ENCODE measurements at places on chromosomes 11 and 22.

DNA sequence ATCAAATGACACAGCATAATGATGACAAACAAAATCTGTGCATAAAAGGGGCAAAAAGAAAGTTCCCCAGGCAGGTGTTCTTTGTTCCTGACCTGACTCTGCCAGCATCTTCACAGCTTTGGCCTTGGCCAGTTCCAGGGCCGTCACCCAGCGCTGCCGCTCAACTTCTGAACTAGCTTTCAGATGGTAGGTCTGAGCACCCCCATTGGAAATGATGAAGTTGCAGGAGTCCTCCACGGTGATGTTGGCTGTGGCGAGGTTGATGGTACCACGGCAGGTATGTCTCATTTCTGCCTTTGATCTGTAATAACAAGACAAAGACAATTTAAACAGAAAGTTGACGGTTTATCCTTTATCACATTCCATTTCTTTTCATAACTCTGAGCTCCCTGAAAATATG is 5.3 kb downstream of the OSBP start:
- DNase-seq: no peak

DNA sequence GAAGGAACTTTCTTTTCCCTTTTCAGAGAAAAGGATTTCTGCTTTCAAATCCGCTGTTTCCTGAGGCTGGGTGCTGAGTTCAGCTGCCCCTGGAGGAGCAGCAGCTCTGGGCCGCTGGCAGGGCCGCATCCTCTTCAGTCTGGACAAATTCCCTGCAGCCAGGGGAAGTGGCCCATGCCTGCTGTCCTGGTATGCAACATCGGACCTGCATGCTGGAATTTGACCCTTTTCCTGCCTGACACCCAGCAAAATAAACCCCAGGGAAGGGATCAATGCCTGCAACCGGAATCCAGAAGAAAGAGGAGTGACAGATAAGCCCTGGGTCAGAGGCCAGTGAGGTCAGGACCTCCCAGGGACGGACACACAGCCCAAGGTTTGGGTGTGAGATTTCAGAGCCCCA is 54.1 kb upstream of the LINC01488 start:
- DNase-seq: no peak

DNA sequence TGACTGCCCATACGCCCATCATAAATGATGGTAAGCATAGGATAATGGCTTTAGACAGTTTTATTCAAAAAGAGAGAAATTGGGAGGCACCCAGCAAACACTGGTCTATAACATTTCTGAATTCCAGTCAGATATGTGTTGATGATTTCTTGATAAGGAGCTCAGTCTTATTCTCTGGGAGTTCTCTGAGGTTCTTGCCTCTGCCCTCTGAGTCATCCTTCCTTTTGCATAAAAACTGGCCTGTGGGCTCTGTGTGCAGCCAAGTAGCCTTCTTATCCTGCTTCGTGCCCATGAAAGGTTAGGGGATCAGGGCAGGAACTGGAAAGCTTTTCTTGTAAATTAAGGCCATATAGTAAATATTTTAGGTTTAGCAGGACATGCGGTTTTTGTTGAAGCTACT is 48.9 kb downstream of the FAR1 start:
- no peak for DNase-seq

- no peak for DNase-seq
Measured at GRCh38 chr11:64910451-64911093, 6.4 kb downstream of the ATG2A start.

DNA sequence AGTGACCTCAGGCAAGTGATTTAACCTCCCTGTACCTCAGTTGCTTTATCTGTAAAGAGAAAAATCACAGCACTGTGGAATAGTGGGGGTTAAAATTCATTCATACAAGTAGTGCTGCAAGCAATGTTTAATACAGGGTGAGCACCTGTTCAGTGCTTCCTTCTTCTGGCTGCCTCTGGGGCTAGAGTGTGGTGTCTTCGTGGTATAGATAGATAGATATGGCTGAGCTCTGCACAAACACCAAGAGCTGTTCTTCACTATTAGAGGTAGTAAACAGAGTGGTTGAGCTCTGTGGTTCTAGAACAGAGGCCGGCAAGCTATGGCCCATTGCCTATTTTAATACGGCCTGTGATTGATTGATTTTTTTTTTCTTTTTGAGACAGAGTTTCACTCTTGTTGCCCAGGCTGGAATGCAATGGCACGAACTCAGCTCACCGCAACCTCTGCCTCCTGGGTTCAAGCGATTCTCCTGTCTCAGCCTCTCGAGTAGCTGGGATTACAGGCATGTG is 32.9 kb downstream of the LIMK2 start:
- no peak for DNase-seq

- DNase-seq: no peak
Measured at GRCh38 chr11:34261095-34261494, 96.7 kb downstream of the ABTB2 start.

- no peak for DNase-seq
Measured at GRCh38 chr11:134170177-134170918, 53.4 kb downstream of the NCAPD3 start.

- DNase-seq: no peak
Measured at GRCh38 chr22:40407831-40408717, 37.7 kb downstream of the SGSM3 start.

GRCh38 chr22:33746501-33746928 is 173.8 kb downstream of the LARGE1 start:
- DNase-seq: no peak

- peak; percentile 30 for DNase-seq
Measured at GRCh38 chr11:37504060-37504611, 906.1 kb upstream of the RAG2 start.

GRCh38 chr11:76139314-76139713 is 67.0 kb downstream of the WNT11 start:
- no peak for DNase-seq

DNA sequence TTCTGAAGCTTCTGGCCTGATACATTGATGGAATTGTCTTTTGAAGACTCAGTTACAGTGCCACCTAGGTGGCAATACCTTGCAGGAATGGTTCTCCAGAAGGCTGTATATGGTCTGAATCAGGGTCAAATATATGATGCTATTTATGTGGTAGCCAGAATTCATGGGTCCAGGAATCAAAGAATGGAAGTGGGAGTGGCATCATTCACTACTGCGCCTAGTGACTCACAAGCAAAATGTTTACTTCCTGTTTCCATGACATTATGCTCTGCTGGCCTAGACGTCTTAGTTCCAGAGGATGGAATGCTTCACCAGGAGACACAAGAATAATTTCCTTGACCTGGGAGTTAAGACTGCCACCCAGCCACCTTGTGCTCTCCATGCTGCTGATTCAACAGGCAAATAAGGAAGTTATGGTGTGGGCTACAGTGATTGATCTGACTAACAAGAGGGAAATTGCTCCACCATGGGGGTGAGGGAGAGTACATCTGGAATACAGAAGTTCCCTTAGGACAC is 491.8 kb downstream of the ETS1 start:
- DNase-seq: no peak

- DNase-seq: no peak
Measured at GRCh38 chr11:108959105-108959761, 294.4 kb downstream of the DDX10 start.

- DNase-seq: peak; percentile 55
Measured at GRCh38 chr11:128720522-128720985, 26.7 kb downstream of the FLI1 start.

DNA sequence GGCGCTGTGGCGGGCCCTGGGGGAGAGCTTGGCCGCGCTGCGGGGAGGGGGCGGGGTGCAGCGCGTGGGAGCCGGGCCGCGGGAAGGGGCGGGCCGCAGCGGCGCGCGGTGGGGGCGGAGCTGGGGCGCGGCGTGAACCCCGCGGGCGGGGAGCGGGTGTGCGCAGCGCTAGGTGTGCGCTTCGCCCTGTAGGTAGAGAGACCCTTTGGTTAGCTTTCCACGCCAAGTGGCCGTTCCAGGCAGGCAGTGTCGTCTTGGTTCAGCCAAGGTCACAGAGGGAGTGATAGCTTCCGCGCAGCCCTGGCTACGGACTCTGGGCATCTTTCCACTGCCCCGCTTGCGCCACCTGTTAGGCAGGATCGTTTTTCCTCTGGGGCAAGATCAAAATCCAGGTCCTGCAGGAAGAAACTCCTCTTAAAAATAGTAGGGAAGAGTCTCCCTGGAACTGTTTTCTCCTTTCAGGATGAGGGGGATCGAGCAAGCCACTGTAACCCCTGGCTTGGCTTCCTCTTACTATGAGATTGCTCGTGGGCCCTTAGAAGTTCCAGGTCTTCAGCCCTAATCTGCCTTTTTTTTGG is 434 bp downstream of the BANF1 start:
- DNase-seq: peak; percentile 88

Data from GM20000 (cell line).